Psoas muscle (tissue), 8 donors: ENCODE measurements at places on chromosomes 12 and 14. TPM values are rescaled to one million over a fixed set of nuclear protein-coding genes. Genes with fewer than 3 reads are reported as not detected.
A peak's percentile ranks its signal among the peaks of the same experiment; 100 is the strongest.

Gene SIX1
- 38.5 TPM for total RNA-seq

DNA sequence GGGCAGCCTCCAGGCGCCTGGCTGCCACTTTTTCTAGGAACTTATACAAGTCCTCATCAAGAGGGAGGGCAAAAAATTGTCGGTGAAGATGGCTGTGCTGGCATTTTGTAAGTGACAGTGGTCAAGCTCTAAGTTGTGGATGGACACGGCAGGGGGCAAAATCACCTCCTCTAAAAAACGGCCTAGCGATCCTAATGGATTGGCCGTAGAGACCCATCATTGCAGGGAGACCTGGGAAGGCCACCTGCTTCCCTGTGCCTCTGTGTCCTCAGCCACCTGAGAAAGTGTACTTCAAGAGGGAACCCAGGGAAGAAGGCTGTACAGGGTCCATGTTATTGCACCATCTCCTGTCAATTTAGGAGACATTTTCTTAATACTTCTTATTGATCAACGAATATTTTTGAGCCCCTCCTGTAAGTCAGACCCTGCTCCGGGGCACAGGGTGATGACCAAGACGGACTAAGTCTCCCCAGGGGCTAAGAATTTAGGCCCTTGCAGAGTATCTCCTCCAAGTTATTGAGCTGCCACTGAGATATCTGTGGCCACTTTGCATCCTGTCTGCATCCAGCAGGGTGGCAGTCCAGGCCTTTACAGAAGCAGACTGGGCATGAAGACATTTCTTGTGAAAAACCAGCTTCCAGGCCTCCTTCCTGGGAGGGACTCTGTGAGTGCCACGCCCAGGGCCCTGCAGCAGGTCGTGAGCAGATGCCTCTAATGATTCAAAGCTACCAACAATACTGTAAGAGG is 40.5 kb downstream of the PSMA6 start:
- no peak for DNase-seq

GRCh38 chr12:96812153-96812552 is 94.9 kb upstream of the NEDD1 start:
- DNase-seq: no peak

Gene SSPN
- total RNA-seq: 88.7 TPM

Gene CPNE6
- not detected for total RNA-seq

Gene DPY19L2
- 0.52 TPM for total RNA-seq

GRCh38 chr12:120356567-120357030 is 12.4 kb downstream of the MSI1 start:
- peak; percentile 70 for DNase-seq

GRCh38 chr12:3223601-3224529 is 146.7 kb downstream of the TSPAN9 start:
- no peak for DNase-seq

GRCh38 chr12:59020073-59020946 is 100.0 kb upstream of the LRIG3 start:
- DNase-seq: no peak

GRCh38 chr12:88093573-88093972 is 48.3 kb downstream of the CEP290 start:
- no peak for DNase-seq
